ENCODE measurements at places on chromosomes 1 and 21. TPM values are rescaled to one million over a fixed set of nuclear protein-coding genes. Genes with fewer than 3 reads are reported as not detected.

Gene TMPRSS3
- total RNA-seq = not detected

Gene OR10Z1
- not detected for total RNA-seq

Gene RXFP4
- total RNA-seq = not detected

Gene PLCH2
- 32.7 TPM for total RNA-seq

Gene ANGPTL1
- total RNA-seq = 1.4 TPM

Gene RAVER2
- total RNA-seq = 7.6 TPM

Gene LIN28A
- not detected for total RNA-seq

Gene DIRAS3
- total RNA-seq = 0.66 TPM

Gene SLC22A15
- 9.7 TPM for total RNA-seq

Gene NOS1AP
- total RNA-seq = 2.5 TPM

DNA sequence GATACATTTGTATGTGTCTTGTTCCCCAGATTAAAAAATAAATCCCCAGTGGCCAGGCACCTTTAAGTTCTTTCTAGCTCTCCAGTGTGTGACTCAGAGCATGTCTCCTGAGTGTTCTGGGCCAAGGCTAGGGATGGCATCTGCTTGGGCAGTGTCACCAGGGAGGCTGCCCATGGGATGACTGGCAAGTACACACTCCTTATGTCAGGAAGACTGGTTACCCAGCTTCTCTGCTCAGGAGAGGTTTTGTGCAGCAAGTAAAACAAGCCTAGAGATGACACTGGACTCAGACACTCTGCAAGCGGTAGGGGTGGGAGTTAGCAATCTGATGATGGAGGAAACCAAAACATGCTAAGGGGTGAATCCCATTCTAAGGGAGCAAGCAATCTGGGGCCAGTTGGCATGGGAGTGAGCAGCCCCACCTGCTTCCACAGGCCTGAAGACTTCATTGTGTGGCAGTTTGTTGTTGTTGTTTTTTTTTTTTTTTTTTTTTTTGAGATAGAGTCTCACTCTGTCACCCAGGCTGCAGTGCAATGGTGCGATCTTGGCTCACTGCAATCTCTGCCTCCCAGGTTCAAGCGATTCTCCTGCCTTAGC, 137.1 kb downstream of the EDEM3 start:
- no peak for DNase-seq

DNA sequence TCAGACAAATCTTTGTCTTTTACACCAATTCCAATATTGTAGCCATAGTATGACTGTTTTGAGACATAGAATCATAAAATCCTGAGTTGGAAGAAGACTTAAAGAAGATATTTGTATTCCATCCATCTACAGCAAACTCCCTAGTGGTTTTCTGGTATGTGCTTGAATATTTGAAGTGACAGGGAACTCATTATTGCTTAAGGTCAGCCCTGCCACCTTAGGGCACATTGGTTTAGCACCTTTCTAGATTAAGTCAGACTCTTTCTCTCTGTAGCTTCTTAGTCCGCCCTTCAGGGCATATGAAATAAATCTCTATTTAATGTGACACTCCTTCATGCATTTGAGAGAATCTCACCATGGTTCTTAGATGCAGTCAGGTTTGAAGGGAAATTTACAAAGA, 49.8 kb downstream of the PTGER3 start:
- DNase-seq = no peak

GRCh38 chr1:48017716-48018115, 20.5 kb upstream of the TRABD2B start:
- DNase-seq = no peak

DNA sequence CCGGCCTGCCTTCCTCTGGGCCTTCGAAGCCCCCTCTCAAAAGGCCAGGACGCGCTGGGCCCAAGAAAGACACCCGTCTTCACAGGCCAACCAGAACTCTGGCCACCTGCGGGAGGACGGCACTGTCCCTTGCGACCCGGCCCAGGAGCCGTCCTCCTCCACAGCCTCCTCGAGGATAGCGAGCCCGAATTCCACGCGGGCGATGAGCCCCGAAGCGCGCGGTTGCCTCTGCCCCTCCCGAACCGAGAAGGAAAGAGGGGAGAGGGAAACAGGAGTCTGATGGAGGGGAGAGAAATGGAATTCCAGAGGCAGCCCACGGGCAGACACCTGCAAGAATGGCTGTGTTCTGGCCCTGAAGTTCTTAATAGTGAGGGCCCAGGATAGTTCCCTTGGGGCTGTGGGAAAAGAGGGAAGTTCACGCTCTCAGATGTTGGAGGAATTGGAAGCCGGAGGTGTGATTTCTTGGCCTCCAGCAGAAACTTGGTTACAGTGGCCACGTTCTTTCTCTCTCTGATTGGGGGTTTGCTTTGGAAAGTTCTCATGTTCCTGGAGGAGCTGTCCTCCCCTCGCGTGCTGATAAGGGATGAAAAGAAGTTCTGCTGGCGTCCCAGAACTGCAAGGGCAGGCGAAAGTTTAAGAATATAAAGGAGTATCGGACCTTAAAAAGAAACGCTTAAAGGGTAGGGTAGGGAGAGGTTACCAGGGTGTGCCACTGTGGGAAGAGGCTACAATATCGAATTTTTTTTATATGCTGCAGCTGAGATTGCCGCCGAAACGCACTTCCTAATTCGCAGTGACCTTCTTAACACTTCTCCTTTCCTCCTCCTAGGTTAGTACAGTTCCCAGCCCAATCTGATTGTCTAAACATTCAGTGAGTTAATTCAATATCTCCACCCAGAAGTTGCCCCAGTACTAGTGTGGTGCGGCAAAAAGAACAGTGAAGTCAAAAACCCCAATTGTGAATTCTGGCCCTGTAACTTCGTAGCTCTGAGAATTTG, 5.8 kb upstream of the SLC44A5 start:
- no peak for DNase-seq

DNA sequence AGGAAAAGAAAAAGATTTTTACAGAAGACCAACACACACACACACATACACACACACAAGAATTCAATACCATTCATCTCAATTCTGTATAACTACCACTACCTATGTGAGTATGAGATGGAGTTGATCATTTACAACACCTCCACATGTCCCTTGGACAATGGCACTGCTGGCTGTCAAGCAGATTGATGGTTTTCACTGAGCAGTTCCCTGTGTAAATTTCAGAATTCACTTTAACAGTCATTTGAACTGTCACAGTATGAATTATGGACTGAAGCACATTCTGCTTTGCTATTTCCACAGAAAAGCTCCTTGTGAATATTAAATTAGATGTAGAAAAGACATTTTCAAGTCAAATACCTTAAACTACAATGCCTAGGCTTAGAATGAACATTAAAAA, 14.3 kb downstream of the KCNT2 start:
- DNase-seq = no peak

DNA sequence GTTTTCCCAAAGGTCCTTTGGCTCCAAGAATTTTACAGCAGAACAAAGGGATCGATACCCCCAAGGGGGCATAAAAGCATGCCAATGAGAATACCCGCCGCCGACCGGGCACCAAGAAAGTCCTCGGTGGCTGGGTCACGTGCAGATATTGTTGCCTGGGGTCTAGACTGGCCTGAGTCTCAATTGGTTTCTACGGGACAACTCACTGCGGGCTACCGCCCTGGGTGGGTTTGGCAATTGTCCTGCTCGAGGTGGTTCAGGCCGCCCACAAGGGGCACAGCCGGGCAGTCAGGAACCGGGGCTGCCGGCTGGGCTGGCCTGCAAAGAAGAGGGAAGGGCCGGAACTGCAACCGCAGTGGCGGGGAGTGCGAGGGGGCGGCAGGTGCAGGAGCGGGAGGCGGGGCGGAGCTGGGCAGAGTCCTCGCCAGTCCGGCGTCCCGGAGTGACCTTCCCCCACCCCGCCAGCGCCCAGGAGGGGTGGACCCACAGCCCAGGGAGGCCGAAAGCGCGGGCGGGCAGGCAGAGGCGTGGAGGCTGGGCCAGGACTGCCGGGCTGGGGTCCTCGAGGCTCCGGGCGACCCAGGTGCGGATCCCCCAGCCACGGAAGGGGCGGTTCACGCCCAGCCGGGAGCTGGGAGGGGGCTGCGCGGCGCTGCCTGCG, 926 bp upstream of the ATP1B1 start:
- no peak for DNase-seq

DNA sequence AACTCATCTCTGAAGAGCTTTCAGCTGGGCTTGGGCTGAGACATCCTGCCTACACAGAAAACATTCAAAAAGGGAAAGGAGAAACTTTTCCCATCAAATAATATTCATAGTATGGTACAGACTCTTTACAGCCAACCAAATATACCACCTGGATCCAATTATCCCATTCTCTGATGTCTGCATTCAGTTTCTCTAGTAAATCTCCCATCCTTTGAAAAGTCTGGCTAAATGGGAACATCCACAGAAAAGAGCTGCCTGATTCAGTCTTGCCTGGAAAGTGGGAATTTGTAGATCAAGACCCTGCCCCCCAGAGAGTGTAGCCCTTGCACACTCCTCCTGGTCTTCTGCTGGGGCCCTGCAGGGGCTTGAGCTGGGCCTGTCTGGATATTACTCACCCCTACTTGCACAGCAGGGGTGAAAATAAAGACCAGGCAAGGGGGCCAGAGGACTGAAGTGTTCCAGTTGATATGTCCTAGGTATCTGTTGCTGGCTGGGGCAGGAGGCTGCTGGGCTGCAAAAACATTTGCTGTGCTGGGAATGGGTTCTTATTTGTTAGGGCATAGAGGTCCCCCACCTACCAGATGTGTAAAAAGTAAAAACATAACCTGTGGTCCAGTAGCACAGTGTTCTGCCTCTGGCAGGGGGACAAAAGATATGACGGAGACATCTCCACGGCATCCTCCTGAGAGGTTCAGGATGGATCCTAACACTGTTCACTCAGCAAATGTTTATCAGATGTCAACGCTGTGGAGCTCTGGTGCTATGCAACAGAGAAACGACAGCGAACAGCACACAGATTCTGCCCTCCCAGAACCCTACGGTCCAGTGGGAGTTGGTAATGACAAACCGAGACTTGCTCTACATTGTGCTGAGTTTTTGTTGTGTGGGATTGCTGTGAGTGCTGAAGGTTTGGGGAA, 140.3 kb downstream of the PLXNA2 start:
- DNase-seq = no peak

GRCh38 chr1:13760340-13760739, 60.4 kb downstream of the PRDM2 start:
- DNase-seq = no peak

DNA sequence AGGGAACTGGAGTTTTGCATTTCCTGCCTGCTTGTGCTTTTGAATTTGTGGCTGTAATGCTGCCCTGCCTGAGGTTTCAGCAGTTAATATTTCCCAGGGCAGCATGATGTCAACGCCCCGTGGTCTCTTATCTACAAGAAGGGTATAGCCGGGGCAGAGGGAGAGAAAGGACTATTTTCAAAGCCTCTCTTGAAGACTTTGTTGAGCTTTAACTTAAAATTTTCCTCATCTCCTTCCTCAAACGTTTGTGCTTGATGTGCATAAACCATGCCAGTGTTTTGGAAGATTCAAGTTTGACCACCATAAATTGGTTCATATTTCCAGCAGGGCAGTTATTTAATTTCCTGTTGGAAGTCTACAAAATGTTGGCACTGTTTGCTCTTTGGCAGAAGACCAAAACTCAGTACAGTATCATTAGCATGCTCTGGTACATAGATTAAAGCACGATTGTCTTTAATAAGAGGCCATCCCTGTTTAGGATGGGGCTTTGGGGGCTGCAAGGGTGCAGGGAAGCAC, 43.4 kb downstream of the ROR1 start:
- DNase-seq = no peak
